A375 (cell line): ENCODE measurements at places on chromosomes 3 and 15. TPM values are rescaled to one million over a fixed set of nuclear protein-coding genes. Genes with fewer than 3 reads are reported as not detected.

SI gene
- total RNA-seq = not detected in 2 replicates

HAPLN3 gene
- 11.6 and 15.1 TPM in 2 replicates for total RNA-seq

CLSTN2 gene
- 0.03 TPM in 1 of 2 replicates, not detected in the other for total RNA-seq

GABRR3 gene
- not detected in 2 replicates for total RNA-seq

LYSMD4 gene
- total RNA-seq = 3.3 and 6.2 TPM in 2 replicates

SOX14 gene
- total RNA-seq = not detected in 2 replicates

PLA2G4D gene
- total RNA-seq = not detected in 2 replicates

CCK gene
- 0.80 and 1.4 TPM in 2 replicates for total RNA-seq

TMEM266 gene
- total RNA-seq = 0.30 TPM in 1 of 2 replicates, not detected in the other

SCN5A gene
- total RNA-seq = 0.03 and 2.2 TPM in 2 replicates

MYZAP gene
- 2.5 and 2.6 TPM in 2 replicates for total RNA-seq

SERINC4 gene
- 0.08 and 0.23 TPM in 2 replicates for total RNA-seq

CPNE4 gene
- not detected in 2 replicates for total RNA-seq

GLCE gene
- total RNA-seq = 14.6 and 17.2 TPM in 2 replicates

COL6A5 gene
- not detected in 2 replicates for total RNA-seq

A4GNT gene
- total RNA-seq = not detected in 2 replicates

KLHL6 gene
- not detected in 2 replicates for total RNA-seq

SNTN gene
- total RNA-seq = not detected in 2 replicates

CHRNA7 gene
- 0.30 and 1.7 TPM in 2 replicates for total RNA-seq

PPP1R14D gene
- total RNA-seq = not detected in 2 replicates

GOLGA8T gene
- total RNA-seq = not detected in 2 replicates

CCRL2 gene
- not detected in 2 replicates for total RNA-seq

MED12L gene
- 0.64 and 1.5 TPM in 2 replicates for total RNA-seq

SLC9C1 gene
- total RNA-seq = 0.04 TPM in 1 of 2 replicates, not detected in the other

MORC1 gene
- total RNA-seq = not detected in 2 replicates
